ENCODE measurements at places on chromosomes 1 and 21. TPM values are rescaled to one million over a fixed set of nuclear protein-coding genes. Genes with fewer than 3 reads are reported as not detected.

DNA sequence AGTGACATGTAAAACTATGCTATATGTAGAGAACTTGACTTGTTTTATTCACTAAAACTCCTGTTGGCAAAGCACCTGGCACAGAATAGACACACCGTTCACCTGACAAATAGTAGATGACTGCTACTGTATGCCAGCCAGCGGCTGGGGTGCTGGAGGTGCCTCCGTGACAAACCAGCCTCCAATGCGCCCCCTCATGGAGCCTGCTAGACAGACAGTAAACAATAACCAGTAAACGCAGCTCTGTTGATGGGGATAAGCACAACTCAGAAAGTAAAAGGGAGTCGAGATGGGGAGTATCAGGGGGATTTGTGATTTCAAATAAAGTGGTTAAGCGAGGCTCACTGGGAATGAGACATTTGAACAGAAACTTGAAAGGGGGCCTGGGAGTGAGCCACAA is 107.2 kb downstream of the PRDM2 start:
- DNase-seq = no peak

APCS gene
- not detected for total RNA-seq

GRCh38 chr1:63799820-63800219 is 26.0 kb downstream of the ROR1 start:
- no peak for DNase-seq

CASQ1 gene
- total RNA-seq = 10.7 TPM

DNA sequence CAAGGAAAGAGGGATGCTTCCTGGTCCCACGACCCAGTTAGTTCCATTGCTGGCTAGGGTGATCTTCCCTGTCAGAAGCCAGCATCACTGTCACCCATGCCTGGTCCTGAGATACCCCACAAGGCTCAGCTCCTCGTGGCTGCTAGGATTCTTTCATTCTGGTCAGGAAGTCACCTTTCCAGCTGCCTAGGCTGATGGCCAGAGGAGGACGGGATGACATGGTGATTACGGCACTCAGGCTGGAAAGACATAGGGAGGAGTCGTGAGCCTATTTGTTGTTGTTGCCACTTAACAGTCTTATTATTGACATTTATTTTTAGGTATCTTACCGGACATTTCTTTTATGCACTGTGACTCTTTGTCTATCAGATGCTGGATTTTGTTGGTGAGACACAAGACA is 20.0 kb upstream of the MAPKAPK2 start:
- no peak for DNase-seq

DNA sequence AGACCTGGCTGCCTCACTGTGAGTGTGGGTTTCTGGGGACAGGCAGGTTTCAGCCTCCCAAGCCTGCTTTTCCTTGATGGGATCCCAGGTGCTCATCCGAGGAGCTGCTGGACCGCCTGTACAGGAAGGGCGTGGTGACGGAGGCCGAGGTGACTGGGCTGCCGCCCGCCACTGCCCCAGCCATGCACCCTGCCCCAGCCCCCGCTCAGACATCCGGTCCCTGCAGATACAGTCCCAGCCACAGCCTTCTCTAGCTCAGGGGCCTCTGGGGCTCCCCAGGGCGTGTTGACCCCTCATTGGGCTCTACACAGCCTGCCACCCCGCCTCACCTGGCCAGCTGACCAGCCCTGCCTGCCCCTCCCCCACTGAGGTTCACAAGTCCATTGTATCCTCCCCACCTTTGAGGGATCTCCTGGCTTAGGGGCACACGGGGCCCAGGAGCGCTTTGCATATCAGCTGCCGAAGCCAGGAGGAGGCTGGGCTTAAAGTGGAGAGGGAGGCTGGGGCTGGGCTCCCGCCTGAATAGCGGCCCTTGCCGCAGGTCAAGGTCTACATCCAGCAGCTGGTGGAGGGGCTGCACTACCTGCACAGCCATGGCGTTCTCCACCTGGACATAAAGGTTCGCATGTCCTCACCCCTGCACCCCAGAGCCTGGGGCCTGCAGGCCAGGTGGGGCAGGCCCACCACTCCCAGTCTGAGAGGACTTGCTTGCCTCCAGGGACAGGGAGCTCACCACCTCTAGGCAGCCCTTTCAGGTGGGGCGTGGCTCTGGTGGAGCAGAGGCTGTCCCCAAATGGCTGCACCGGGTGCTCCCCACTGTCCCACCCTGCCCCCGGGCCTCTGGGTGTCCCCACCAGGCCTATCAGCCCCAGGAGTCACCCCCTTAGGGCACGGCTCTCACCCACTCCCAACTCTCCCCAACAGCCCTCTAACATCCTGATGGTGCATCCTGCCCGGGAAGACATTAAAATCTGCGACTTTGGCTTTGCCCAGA is 38.5 kb downstream of the TRIM11 start:
- no peak for DNase-seq

ST7L gene
- 32.2 TPM for total RNA-seq

FCAMR gene
- total RNA-seq = not detected

DNA sequence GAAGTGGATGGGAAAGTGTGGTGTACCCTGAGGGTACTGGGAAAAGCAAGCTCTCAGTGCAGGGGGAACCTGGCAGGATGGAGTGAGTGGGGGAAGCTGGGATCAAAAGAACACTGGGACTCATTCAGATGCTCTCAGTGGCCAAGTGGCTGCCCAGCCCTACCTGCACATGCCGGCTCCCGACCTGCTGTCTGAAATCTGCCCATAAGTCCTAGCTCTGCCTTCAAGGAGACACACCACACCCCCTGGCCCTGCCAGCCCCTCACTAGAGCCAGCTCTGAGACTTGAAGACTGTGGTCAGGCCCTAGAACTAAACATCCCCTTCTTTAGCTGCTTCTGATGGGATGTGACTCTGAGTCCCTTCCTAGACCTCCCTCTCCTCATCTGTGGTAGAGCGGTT is 2.2 kb downstream of the TMEM54 start:
- DNase-seq = no peak

GRCh38 chr1:17423781-17424245 is 15.7 kb downstream of the RCC2 start:
- DNase-seq = no peak

- no peak for DNase-seq
These were observed at the start of gene SPRTN for GRCh38 chr1:231338270-231339128. TSS of gene SPRTN (plus strand) at chr1:231338293. CDS start at chr1:231338384, 91 bp downstream.

DNA sequence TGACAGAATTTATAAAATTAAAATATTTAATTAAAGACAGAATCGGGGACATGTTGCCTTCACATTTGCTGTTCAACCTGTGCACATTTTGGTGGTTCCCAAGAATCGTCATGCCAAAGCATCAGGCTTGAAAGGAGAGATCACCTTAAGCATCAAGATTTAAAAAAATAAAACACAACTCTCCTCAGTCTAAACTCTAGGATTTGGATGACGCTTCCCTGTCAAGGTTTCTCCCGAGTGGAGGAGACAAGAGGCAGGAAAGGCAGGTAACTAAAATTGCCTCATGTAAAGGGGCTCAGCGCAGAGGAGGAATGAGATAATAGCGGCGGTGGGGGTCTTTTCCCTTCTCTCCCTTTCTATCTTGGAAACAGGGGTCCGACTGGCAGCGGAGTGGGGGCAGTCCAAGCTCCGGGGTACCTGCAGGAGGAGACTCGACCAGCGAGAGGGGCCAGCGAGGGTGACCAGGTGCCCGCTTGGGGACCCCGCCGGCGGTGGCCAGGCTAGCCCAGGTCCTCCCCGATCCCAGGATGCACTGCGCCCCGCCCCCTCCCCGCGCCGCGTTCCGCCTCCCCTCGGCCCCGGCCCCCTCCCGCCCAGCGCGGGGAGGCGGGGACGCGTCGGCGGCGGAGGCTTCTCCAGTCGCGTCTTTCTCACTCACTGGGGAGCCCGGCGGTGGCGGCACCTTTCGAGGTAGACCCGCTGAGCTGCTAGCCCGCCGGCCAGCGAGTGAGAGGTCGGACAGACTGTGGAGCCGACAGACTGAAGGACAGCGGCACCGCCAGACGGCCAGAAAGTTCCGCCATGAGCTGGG is at the start of gene FNBP1L:
FNBP1L (plus strand) TSS at position 638 of the 811 bp plus-strand sequence; CDS start at position 802, 164 bp downstream.
- DNase-seq = no peak

SLC44A5 gene
- 0.68 TPM for total RNA-seq

DNA sequence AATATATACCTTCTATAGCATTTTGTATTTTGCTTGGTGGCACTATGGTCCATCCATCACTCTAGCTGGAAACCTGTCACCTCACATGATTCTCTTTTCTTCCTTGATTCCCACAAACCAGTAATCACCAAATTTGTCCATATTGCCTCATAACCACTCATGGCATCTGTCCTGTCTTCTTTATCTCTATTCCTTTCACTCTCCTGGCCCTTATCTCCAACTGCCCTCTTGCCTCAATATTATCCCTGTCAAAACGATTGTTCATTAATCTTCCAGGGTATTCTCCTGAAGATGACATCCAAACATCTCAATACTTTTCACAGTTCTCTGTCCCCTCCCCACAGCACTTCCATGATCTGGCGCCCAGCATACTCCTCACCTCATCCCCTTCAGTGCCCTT is 46.1 kb downstream of the WDR64 start:
- no peak for DNase-seq

DNA sequence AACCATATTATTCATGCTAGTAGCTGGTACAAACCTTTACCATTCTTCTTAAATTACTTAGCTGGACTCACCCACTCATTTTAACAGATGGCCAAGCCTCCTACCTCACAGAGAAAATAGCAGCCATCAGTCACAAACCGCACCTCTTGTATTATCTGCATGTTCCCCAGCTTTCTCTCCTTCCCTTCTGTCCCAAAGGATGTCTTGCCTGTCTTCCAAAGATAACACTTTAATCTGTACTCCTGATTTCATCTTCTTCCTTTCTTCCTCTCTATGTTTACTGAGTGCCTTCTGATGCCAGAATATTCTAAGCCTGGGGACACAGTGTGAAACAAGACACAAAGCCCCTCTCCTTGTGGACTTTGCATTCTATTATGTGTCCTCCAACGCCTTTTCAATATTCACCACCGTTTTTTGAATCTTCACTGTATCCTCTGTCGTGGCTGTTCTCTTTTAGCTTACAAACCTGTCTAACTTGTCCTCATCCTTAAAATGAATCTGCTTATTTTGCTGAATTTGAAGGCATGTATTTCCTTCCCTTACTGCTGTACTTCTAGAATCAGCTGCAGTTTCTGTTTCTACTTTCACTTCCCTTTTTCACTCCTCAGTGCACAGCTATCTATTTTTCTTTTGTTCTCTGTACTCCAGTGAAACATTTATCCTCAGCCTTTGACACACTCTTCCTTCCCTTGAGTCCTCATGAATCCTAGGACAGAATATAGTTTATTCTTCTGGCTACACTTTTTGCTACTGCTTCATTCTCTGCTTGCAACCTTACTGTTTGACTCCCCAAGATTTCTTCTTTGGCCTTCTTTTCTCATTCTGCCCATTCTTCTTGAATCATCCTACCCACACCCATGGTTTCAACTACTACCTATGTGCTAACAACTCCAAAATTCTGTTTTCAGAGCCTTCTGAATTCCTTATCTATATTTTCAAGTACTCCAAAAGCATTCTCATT is 216.9 kb upstream of the SAMSN1 start:
- no peak for DNase-seq

HLX gene
- 33.5 TPM for total RNA-seq

GRCh38 chr1:98403963-98404480 is 257.5 kb upstream of the SNX7 start:
- no peak for DNase-seq

DNA sequence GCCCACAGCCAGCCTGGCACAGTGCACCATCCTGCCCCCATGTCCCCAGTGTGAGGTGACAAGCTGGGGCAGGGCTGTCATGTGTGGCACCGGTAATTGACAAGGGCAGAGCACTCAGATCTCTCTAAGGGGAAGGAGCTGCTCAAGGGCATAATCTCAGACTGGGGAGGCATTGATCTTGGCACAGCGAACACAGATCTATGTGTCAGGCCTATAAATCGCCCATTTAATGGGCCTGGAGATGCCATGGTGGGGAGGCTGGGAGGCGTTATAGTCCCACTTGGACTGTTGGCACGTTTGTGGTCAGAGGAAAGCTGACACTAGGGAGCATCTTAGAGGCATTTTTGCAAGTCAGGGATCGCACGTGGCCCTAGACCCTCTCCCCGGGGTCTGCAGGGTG is 594.1 kb downstream of the PTPRU start:
- no peak for DNase-seq

DNA sequence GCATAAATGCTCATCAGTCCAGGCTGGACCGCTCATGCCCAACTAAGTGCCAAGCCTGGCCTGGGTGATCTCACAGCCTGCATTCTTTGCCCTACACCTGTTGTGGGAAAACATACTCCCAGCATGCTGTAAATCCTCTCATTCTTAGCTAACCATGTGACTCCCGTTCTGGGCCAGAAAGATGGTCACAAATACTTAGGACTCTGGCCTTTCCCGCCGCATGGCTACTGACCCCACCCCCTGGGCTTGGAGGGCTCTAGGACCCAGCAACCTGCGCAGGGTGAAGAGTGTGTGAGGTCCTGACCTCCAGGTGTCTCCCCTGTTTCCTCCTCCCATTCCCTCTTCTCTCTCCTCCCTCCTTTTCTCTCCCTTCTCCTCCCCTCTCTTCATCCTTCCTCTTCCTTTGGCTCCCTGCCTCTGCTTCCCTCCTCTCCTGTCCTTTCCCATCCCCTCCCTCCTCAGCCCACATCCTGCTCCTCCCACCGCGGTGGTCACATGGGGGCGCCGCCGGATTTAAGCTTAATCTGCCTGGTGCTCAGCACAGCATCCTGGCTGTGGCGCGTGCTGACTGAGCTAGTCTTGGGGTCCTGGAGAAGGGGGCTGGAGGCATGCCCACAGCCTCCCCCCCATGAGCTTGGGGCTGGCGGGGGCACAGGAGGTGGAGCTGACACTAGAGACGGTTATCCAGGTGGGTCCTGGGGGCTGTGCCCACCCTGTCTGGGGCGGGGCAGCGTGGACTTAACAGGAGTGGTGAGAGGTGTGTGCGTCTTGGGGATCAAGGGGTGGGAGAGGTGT is at the start of gene CROCC:
CROCC (plus strand) TSS at position 541 of the 795 bp plus-strand sequence; CDS start at position 629, 88 bp downstream.
- DNase-seq = no peak

DNA sequence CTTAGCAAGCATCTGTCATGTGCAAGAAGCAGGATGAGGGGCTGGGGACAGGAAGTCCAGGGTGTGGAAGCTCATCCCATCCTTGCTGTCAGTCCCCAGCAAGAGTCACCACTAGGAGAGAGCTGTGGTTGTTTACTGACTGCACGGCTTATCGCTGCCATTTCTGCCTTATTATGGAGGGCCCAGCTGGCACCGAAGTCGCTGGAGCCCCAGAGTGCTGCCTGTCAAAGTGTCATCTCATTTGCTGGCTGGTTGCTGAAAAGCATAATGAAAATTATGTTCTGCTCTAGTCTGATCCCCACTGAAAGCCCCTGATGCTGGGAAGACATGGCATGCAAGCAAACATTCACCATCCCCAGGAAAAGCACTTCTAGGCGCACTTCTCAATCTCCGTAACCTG is 642.7 kb downstream of the NPHP4 start:
- DNase-seq = no peak

DNA sequence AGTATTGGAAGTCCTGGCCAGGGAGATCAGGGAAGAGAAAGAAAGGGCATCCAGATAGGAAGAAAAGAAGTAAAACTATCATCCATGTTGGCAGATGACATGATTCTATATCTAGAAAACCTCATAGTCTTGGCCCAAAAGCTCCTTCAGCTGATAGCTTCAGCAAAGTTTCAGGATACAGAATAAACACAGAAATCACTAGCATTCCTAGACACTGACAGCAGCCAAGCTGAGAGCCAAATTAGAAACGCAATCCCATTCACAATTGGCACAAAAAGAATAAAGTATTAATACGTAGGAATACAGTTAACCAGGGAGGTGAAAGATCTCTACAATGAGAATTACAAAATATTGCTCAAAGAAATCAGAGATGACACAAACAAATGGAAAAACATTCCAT is 44.6 kb downstream of the ZFYVE9 start:
- no peak for DNase-seq

All from thoracic aorta (tissue), 2 donors.